ENCODE measurements at places on chromosomes 3 and 15.

DNA sequence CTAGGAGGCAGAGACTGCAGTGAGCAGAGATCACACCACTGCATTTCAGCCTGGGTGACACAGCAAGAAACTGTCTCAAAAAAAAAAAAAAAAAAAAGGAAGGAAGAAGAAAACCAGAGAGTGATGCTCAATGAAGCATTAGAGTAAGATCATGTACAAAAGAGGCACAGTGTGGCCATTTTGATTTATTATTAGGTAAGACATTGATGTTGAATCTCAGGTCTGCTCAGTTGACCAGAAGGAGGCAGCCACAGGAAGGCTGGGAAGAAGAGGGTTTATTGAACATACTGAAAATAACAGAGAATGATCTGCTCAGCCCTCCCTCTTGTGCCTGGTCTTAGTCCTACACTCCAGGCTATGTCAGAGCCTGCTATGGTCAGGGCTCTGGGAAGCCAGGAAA lies 15.6 kb downstream of the LRRK1 start:
- DNase-seq = no peak

- no peak for DNase-seq
Observed at GRCh38 chr15:82852941-82853561, 43.6 kb downstream of the WHAMM start.

DNA sequence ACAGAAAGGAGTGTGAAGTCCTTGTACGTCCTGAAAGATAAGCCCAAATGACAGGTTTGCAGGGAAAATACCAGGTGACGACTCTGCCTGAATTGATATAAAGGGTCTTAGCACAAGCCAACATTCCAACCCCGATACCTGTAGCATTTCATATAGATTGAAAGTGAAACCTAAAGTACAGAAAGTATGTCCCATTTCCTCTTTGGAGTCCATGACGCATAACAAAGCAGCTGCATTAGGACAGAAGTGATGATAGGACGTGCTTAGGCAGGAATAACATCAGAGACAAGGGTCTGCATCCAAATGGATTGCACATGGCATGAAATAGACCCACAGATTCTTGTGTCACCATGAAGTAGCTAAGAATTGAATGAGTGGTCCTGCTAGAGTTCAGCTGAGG lies 187.0 kb upstream of the ROBO1 start:
- no peak for DNase-seq

DNA sequence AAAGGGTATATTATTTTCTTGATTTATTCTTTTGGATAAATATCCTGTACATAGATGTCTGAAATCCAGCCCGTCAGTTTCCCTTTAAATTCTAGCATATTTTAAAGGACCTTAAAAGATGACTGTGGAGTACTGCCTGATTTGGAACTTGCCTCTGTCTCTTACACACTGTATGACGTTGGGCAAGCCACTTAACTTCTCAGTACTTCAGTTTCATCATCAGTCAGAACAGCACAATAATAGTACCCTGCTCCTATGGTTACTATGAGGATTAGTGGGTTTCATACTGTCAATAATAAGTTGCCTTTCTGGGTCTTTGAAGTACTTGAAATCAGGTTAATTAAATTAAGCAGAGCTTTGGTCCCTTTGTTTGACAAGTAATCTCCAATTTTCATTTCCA lies 374.3 kb downstream of the TIGIT start:
- no peak for DNase-seq

DNA sequence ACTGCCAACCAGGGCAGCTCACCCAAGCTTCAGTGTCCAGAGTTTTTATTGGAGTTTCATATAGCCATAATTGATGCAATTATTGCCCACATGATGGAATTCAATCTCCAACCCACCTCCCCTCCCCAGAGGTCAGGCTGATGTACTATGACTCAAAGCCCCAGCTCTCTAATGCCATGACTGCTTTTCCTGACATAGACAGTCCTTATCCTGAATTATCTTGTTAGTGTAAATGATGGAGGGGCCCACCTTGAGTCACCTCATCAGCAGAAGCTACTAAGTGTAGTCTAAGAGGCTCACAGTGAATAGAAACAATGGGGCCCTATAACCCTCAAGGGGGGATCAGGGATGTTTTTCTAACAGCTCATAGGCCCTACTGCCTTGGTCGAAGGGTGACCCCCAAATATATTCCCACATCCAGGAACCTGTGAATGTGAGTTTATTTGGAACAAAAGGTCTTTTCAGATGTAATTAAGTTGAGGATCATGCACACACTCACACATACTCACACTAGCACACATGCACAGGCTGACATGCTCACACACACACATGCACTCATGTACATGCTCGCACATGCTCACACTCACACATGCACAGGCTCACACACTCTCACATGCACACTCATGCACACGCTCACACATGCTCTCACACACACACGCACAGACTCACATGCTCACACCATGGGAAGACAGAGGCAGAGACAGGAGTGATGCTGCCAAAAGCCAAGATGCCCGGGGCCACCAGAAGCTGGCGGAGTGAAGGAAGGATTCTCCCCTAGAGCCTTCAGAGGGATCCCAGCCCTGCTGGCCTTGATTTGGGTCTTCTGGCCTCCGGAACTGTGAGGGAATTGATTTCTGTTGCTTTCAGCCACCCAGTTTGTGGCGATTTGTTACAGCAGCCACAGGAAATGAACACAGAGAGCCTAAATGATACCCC lies 131.2 kb upstream of the SMAD3 start:
- no peak for DNase-seq

GRCh38 chr3:134625462-134625861 lies 25.4 kb downstream of the KY start:
- DNase-seq = no peak

DNA sequence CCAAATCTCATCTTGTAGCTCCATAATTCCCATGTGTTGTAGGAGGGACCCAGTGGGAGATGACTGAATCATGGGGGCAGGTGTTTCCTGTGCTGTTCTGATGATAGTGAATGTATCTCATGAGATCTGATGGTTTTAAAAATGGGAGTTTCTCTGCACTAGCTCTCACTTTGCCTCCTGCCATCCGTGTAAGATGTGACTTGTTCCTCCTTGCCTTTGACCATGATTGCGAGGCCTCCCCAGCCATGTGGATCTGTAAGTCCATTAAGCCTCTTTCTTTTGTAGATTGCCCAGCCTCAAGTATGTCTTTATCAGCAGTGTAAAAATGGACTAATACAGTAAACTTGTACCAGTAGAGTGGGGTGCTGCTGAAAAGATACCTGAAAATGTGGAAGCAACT lies 44.5 kb downstream of the DUT start:
- no peak for DNase-seq

- DNase-seq = no peak
Observed at GRCh38 chr15:73956743-73957135, 30.5 kb downstream of the LOXL1 start.

- DNase-seq = no peak
Observed at GRCh38 chr3:186220911-186221645, 112.2 kb upstream of the ETV5 start.

DNA sequence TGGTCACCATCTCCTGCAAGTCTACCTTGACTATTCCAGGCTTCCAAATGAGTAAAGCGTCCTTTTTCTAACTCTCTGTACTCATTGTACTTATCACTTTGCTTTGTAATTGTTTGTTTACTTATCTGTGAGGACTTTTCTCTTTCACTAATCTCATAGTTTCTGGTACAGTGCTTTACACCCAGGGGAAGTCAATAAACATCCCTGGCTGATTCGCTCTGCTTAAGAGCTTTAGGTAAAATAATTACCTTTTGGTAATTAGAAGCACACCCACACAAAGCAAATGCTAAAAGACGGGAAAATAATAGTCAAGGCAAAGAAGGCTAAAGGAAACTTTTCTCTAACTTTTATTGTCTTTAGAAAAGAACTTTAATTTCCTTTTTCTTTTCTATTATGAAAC lies 466.9 kb upstream of the ROBO1 start:
- no peak for DNase-seq

GRCh38 chr3:134463676-134464063 lies 22.1 kb downstream of the ANAPC13 start:
- DNase-seq = no peak

GRCh38 chr3:166688665-166689064 lies 691.4 kb downstream of the ZBBX start:
- no peak for DNase-seq

- no peak for DNase-seq
Observed at GRCh38 chr3:155303540-155304097, 10.1 kb upstream of the STRIT1 start.

GRCh38 chr3:7760718-7761117 lies 740.9 kb upstream of the LMCD1 start:
- no peak for DNase-seq

DNA sequence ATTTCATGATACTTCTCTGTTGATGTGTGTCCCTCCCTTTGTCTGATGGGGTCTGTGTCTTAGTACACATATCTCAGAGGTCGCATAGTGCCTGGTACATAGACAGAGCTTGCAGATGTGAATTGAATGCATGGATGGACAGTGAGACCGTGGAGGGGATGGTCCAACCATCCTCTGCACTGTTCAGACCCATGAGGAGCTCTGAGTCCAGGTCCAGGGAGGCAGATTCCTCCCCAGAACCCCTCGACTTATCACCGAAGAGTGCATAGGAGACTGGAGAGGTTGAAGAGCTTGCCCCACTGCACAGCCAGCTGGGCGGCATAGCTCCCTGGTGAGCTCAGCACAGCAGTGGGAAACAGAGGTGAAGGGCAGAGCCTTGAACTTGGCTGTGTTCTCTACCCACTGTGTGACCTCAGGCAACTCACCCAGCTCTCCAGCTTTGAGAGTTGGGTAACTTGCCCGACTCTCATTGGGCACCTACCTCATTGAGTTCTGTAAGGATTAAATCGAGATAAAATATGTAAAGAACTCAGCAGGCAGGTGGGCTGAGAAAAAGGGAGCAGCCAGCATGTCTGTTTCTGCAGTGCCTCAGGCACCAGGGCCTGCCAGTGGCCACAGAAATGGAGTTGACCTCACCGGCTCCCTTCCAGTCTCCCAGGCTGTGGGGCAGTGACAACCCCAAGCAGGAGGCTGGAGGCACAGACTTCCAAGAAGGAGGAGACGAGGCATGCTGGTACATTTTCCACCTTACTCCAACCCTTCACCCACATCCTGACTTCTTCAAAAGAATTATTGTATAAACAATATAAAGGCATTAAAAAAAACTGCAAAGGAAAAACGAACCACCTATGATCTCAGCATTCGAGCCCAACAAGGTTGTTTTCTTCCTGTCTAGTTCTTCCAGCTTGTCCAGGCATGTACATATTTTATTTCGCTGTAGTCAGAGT lies 54.1 kb upstream of the TFRC start:
- peak; percentile 36 for DNase-seq

DNA sequence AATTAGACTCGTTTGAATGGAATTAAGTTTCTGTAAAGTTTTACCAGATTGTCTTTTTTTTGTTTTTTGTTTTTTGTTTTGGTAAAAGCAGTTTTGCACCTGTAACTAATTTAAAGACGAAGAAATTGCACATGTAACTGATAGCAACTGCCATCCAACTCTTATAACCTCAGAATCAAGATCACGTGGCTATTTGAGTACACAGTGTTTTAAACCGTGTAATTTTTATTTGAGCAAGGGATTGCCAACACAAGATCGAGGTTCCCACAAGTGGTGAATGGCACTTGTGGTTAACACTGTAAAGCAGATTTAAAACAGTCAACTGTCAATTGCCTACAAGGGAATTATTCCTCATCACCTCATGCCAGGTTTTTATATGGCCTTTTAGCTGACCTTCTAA lies 67.3 kb downstream of the PPARG start:
- DNase-seq = no peak

DNA sequence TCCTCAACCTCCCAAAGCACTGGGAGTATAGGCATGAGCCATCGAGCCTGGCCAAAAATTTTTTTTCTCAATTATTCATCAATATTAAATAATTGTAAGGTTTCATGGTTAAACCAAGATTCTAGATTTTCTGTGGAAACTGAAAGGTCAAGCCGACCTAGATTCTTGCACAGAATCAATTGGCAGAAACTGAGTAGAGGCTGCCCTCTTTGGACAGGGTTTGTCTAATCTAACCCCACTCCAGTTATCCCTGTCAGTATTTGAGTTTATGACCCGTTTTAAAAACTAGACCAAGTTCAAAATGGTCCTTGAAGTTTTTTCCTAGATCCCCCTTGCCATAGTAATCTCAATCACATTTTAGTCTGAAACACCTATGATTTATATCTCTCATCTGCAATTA lies 8.6 kb upstream of the ADAM10 start:
- DNase-seq = no peak

DNA sequence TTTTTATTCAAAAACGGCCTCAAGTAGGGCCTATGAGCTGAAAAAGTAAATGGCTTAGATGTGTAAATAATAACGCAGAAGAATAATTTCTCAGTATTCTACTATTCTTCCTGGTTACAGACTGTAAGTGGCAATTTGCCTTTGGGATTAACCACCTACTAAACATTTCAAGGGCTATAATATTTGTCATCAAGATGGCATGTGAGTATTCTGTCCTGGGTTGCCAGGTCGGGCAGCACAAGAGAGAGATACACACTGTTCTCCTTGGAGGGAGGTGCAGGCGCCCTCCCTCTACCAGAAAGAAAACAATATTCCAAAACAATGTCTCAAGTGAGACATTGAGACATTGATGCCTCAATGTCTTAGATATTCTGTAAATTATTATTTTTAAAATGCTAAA lies 278.4 kb downstream of the OCA2 start:
- DNase-seq = no peak

DNA sequence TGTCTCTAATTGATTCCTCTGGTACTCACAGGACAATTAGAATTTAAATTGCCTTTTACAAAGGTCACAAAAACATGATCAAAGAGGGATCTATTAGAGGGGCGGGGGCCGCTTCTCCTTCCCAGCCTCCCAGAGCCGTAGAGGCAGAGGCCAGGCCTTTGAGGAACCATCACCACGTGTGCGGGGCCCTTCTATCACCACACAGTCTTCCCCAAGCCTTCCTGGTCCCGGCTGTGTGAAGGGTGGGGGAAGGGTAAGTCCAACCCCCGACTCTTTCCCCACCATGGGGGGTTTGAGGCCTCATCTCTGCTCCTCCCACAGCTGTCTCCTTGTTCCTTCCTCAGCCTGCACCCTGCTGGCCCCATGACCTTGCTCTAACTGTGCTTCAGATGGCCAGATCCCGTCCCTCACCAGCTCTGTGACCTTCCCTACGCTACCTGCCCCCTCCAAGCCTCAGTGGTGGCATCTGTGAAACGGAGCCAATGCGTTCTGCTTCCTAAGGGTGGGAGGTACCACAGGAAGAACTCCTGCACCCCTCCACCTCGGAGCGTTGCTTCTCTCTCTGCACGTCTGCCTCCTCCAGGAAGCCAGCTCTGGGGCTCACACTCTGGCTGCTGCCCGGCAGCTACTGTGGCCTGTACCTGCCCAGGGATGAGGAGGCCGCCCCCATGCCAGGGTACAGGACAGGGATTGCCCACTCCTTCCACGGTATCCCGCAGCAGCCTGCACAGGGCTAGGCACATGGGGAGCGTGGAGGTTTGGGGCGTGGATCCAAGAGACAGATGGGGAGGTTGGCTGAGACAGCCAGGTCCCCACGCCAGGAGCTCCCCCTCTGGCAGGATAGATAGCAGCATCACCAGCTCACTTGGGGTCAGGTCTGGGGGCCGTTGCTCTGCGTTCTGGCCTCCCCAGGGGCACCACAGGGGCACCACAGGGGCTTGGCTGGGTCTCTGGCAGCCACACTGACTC lies 83.8 kb downstream of the LINGO1 start:
- no peak for DNase-seq

GRCh38 chr3:123480428-123480827 lies 31.5 kb upstream of the ADCY5 start:
- DNase-seq = no peak
